ENCODE measurements at places on chromosomes 5 and 9.

DNA sequence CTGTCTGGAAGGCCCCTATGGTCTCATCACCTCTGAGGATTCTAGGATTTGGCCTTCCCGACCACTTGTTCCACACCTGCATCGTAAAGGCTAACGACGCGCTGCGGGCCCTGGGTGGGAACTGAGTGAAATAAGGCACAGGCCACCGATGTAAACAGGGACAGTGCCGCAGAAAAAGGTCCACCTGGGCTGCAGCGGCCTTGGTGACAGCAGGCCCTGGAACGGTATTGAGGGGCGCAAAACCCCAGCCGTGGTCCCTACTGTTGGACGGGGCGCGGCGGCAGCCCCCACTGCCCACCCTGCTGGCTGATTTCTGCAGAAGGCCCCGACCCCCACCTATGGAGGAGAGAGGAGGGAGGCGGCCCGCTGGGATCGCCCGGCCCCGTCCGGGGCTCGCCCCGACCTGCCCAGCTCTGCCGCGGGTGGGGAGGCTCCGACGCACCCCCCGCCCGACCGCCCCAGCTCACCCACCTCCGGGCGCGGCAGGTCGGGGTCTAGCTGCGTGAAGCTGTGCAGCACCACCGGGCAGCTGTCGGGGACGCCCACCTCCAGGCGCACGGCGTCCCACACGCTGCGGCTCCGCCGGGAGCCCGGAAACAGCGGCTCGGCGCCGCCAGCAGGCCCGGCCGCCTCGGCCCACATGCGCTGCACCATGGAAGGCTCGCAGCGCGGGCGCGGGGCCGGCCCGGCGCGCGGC is 391 bp downstream of the RALGDS start:
- no peak for DNase-seq

DNA sequence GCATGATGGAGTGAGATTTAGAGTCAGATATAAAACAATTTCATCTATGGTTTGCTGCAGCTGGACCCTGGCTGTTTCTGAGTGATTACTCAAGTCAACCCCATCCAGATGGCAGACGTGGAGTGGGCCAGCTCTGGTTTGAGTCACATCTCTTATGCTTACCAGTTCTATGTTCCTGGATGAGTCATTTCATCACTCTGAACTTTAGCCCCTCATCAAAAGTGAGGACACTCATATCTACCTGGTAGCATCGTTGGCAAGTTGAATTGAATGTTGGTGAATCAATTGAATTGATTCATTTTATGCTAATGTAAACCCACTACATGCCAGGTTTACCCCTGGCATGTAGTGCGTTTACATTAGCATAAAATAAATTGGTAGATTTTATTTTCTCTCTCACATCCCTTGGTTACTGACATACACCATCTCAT is 176.4 kb downstream of the FGF18 start:
- DNase-seq: peak; percentile 15

- DNase-seq: no peak
Measured at GRCh38 chr9:125145425-125145824, 2.1 kb upstream of the SCAI start.

DNA sequence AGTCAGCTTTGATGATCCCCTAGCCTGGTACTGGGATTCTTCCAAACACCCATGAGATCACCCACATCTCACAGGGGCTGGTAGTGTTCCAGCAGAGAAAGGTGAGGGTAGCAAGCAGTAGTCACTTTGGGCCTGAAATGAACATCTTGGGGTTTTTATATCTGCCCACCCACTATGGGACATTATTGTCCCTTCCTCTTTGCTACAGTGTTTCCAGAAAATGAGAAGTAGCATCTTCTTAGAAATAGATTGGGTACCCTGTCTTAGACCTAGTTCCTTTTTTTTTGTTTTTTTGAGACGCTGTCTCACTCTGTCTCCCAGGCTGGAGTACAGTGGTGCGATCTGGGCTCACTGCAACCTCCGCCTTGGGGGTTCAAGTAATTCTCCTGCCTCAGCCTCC is 249.2 kb upstream of the ANKRD55 start:
- DNase-seq: no peak

DNA sequence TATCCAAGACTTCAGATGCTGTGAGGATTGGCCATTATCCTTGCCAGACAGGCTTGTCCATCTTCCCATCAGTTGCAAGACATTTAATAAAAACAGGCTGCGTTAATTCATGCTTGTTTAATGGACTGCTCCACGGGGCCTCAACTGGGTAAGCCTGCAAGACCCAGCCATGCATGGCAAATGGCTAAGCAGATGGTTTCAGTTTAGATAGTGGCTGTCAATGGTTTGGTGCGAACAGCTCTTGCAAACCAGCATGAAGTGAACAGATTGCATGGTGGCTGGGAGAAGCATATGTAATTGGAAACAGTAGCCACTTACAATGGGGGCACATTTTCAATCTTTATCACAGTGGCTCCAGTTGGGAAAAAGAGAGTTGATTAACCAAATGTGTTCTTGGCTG is 628.2 kb upstream of the KLF4 start:
- no peak for DNase-seq

- no peak for DNase-seq
Measured at GRCh38 chr9:38507587-38507986, 83.3 kb upstream of the IGFBPL1 start.

DNA sequence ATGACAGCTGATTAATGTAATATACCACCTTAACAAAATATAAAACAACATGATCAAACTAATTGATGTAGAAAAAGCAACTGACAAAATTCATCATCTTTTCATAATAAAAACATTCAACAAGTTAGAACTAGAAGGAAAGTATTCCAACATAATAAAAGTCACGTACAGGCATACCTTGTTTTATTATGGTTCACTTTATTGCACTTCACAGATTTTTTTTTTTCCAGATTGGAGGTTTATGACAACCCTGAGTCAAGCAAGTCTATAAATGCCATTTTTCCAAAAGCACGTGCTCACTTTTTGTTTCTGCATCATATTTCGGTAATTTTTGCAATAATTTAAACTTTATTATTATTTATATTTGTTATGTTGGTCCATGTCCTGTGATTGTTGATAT is 1120.3 kb downstream of the PTPRD start:
- DNase-seq: no peak

GRCh38 chr5:171989276-171989675 is 17.2 kb downstream of the FBXW11 start:
- DNase-seq: peak; percentile 83
